Activated CD8-positive, alpha-beta memory T cell treated with anti-CD3 and anti-CD28 coated beads, Interleukin-2, amount 50 U/mL, for 48 hours (primary cell): ENCODE measurements at places on chromosomes 6 and 20.
A peak's percentile ranks its signal among the peaks of the same experiment; 100 is the strongest.

DNA sequence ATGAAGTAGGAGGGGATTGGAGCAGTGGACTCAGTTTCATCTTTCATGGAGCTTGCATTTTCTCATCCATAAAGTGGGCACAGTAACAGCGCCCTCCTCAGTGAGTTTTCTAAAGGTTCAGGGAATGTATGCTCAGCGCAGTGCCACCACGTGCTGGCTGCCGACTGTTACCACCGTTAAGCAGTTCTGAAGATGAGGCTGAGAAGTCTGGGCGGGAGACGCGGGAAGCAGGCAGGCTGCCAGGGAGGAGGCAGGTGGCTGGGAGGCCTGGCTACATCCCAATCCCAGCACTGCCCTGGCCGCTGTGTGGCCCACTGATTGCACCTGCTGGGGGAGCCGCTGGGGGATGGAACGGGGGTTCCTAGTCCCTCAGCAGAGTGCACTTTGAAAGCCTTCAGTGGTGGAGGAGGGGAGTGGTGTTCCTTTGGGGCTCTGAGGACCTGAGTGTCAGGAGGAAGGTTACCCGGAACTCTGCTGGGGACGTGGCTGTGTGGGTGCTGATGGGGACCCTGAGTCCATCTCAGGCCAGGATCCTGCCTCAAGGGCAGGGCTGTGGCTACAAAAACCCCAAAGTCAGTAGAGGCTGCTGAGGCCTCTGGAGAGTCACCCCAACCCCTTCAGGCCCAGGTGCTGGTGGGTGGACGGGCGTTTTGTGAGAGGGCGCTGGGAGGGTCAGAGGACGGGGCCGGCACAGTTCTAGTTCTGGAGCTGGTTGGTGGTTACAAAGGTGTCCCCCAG lies 28.0 kb upstream of the PHACTR3 start:
- DNase-seq: no peak

DNA sequence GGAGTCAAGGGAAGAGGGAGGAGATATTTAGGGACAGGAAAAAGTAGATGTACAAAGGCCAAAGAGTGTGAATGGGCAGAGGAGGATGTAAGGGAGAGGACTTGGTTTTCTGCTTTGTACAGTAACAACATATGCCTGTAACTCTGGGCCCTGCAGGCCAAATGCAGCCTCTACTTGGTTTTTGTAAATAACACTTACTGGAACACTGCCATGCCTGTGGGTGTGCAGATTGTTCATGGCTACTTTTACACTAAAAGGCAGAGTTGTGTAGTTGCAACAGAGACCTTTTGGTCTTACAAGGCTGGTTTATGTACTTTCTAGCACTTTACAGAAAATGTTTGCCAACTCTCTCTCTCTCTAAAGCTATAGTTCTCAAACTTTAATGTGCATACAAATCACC lies 157.1 kb downstream of the PHACTR1 start:
- DNase-seq: no peak

DNA sequence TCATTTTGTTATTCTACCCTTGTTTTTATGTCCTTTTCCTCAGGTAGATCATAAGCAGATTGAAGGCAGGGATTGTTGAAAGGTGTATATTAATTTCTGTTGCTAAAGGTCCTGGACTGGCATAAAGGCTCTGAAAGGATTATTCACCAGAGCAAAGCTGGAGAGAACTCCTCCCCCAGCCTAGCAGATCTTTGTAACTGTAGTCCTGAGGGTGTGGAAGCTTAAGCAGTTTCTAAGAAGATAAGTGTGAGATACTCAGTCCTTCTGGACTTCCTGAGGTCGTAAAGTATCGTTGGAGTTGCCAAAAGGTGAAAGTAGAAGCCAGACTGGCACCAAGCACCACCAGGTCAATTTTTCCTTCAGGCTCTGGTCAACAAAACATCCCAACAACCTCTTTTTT lies 24.2 kb downstream of the CGA start:
- no peak for DNase-seq

- no peak for DNase-seq
These were observed 23.3 kb upstream of the ARHGAP18 start for GRCh38 chr6:129733290-129733689.

GRCh38 chr20:35013421-35014411 lies 58.0 kb downstream of the MYH7B start:
- peak; percentile 38 for DNase-seq

DNA sequence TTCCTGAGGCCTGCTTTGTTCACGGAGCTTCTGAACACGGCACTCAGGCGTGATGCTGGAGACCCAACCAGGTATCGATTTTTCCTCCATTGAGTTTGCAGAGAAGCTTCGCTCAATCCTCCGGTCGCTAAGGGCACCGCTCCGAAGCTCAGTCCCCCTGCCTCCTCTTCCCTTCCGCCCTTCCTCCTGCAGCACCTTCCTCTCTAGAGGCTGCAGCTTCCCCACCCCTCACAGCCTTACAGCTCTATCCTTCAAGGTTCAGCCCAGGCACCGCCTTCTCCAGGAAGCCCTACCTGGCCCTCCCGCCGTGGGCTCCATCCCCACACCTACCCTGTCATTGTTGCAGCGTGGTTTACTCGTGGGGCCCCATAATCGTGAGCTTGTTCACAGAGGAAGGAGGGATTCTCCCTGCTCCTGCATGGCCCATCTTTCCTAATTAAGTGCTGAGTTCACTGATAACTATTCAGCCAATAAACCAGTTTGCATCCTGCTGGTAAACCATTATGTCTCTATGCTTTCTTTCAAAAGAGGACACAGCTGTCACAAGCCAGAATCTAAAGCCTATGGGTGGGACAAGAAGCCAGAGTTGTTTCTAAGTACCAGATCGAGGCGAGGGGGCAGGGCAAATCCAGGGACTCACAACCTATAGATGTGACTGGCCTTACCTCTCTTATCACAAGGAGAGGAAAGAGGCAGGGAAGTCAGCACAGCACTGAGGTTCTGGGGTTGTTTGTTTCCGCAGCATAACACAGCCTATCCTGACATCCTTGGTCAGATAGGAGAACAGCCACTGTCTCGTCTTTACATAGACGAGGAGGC lies 152.0 kb downstream of the GRM4 start:
- DNase-seq: no peak

- no peak for DNase-seq
These were observed 3.2 kb upstream of the TREML1 start for GRCh38 chr6:41157323-41157722.

- no peak for DNase-seq
These were observed 26.5 kb downstream of the PPP1R3G start for GRCh38 chr6:5111626-5112025.

GRCh38 chr6:137926985-137927384 lies 59.9 kb downstream of the TNFAIP3 start:
- DNase-seq: no peak

DNA sequence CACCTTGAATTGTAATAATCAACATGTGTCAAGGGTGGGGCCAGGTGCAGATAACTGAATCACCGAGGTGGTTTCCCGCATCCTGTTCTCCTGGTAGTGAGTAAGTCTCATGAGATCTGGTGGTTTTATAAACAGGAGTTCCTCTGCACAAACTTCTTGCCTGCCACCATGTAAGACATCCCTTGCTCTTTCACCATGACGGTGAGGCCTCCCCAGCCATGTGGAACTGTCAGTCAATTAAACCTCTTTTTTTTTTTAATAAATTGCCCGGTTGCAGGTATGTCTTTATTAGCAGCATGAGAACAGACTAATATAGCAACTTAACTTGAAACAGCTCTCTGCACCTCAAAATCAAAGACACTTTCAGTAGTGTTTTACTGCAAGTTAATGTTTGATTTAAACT lies 121.6 kb downstream of the OGFRL1 start:
- no peak for DNase-seq

GRCh38 chr6:168116975-168117899 lies 38.2 kb upstream of the FRMD1 start:
- DNase-seq: peak; percentile 8

DNA sequence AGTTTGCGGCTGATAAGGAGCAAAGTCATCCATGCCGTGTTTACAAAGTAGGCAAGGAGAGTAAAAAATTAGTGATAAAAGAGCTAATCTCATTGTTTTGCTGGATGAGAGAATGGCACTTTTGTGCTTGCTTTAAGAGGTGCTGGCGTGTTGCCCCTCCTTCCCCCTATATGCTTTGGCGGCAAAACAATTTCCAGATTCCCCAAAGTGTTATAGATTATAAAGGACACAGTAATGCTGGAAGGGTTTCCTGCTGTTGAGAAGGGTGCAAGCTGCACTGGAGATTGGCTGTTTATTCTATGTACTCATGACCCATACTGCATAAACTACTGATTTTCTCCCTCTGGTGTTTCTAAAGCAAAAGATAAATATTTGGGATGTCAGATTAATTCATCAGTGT lies 338.9 kb upstream of the MAP3K7 start:
- DNase-seq: no peak

DNA sequence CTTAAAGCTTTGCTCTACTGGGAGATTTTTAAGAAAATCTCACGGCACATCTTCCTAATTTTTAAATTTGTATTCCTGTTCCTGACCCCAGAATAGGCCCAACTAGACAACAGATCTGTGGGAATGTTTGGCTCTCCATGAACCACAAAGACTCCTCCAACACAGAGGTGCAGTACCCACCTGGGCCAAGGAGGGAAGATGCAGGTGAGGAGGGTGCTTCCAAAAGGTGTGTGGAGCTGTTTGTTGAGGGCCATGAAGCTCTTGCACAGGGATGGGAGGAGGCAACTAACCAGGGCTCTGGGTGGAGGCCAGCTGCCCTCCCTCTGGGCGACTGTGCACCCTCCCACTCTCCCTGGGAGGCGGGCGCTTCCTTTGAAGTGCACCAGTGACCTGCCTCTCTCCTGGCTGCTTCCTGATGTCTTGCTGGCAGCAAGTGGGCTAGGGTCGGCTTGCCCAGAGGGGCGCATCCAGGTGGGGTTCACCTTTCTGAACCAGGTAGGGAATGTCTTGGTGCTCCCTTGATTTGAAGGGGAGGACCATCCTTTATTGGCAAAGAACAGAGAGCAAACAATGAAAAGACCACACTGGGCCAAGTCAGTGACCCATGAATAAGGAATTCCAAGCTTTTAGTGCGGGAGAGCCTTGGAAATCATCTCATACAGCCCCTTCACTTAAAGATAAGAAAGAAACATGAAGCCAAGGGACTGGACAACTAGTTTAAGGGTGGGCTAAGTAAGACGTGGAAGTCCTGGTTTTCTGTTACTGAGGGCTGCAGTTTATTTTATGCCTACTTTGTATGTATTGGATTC lies 76.0 kb downstream of the ANKRD6 start:
- DNase-seq: no peak

- DNase-seq: no peak
These were observed 92.8 kb downstream of the TAF4 start for GRCh38 chr20:61972636-61973508.

DNA sequence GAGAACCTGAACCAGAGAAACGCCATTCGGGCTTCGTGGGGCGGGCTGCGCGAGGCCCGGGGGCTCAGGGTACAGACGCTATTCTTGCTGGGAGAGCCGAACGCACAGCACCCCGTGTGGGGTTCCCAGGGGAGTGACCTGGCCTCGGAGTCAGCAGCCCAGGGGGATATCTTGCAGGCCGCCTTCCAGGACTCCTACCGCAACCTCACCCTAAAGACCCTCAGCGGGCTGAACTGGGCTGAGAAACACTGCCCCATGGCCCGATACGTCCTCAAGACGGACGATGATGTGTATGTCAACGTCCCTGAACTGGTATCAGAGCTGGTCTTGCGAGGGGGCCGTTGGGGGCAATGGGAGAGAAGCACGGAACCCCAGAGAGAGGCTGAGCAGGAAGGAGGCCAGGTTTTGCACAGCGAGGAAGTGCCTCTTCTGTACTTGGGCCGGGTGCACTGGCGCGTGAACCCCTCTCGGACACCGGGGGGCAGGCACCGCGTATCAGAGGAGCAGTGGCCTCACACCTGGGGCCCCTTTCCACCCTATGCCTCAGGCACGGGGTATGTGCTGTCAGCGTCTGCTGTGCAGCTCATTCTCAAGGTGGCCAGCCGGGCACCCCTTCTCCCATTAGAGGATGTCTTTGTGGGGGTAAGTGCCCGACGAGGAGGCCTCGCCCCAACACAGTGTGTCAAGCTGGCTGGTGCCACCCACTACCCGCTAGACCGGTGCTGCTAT lies 904 bp downstream of the B3GALT4 start:
- no peak for DNase-seq

DNA sequence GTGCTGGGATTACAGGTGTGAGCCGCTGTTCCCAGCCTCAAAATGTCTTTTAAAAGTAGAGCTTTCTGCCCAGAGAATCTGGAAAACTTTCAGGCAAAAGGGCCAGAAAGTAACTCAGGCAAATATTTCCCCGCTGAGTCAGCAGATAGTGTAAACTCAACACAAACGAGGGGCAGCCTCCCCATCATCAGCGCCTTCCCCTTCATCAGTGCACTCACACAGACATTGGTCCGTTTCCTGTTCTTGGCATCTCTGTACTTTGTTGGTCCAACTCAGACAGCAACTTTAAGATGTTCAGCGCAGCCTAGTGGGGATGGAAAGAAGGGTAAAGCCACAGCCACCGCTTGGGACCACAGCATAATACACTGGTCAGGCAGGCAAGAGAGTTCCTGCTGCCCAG lies 69.5 kb downstream of the CSE1L start:
- DNase-seq: no peak

DNA sequence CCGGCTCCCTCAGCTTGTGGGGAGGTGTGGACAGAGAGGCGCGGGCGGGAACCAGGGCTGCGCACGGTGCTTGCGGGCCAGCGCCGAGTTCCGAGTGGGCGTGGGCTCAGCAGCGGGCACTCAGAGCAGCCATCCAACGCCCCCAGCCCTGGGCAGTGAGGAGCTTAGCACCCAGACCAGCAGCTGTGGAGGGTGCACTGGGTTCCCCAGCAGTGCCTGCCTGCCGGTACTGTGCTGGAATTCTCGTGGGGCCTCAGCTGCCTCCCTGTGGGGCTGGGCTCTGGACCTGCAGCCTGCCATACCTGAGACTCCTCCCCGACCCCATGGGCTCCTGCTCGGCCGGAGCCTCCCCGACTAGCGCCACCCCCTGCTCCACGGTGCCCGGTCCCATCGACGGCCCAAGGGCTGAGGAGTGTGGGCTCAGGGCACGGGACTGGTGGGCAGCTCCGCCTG lies 92.7 kb downstream of the MANEA start:
- no peak for DNase-seq

DNA sequence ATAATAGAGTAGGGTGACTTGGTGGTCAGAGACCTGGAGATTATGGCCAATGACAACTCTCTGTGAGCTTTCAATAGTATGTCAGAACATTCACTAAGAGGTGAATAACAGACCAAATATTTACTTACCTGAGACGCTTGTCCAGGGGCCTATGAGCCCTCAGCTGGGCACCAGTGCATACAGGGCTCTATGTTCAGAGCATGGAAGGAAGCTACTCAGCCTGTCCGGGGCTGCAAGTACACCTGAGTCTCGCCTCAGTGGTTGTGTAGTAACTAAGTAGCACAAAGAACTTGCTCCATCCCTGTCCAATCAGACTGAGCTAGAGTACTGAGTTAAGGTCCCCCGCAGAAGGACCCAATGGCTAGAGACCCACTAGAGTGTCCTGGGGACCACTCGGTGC lies 11.6 kb upstream of the SCGN start:
- DNase-seq: no peak

GRCh38 chr6:38245295-38245694 lies 394.4 kb downstream of the BTBD9 start:
- DNase-seq: no peak

GRCh38 chr6:157670466-157671186 lies 152.4 kb upstream of the SNX9 start:
- DNase-seq: no peak

GRCh38 chr20:4809707-4810106 lies 88.0 kb downstream of the PRND start:
- DNase-seq: no peak

GRCh38 chr20:37494796-37495195 lies 26.3 kb upstream of the NNAT start:
- DNase-seq: no peak

GRCh38 chr20:38001173-38001875 lies 31.9 kb downstream of the TTI1 start:
- no peak for DNase-seq
